NCI-H1105 treated with DMSO at 0.1 percent for 48 hours (cell line): ENCODE measurements at places on chromosomes 7 and 10.

- DNase-seq = no peak
These were observed 119.3 kb downstream of the WDFY4 start for GRCh38 chr10:48803801-48804584.

DNA sequence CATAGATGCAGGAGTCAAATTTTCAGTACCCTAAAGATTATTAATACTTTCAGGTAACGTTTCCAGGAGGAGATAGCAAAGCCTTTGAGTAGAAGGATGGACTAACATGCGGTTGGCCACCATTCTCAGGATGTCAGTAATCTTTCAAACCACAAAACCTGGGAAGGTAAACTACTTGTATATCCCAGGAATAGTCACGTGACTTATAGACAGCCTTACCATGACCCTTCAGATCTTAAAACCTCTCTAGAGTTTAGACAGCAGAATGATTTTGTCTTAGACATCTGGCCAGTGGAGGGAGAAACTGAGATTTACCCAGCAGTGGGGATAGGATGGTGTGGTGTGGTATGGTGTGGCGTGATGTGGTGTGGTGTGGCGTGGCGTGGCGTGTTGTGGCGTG, 447.8 kb upstream of the GALNT17 start:
- DNase-seq = no peak

GRCh38 chr7:93910076-93910994, 4.0 kb downstream of the GNGT1 start:
- DNase-seq = no peak

- peak; percentile 48 for DNase-seq
These were observed 57.9 kb downstream of the PRF1 start for GRCh38 chr10:70544431-70545340.

GRCh38 chr10:21638681-21639080, 104.6 kb downstream of the MLLT10 start:
- peak; percentile 52 for DNase-seq

GRCh38 chr10:89861584-89862301, 160.4 kb downstream of the KIF20B start:
- peak; percentile 7 for DNase-seq

- no peak for DNase-seq
These were observed 97.2 kb downstream of the GALNT17 start for GRCh38 chr7:71229148-71229547.

- no peak for DNase-seq
These were observed 28.9 kb upstream of the ELFN1 start for GRCh38 chr7:1641173-1641572.

DNA sequence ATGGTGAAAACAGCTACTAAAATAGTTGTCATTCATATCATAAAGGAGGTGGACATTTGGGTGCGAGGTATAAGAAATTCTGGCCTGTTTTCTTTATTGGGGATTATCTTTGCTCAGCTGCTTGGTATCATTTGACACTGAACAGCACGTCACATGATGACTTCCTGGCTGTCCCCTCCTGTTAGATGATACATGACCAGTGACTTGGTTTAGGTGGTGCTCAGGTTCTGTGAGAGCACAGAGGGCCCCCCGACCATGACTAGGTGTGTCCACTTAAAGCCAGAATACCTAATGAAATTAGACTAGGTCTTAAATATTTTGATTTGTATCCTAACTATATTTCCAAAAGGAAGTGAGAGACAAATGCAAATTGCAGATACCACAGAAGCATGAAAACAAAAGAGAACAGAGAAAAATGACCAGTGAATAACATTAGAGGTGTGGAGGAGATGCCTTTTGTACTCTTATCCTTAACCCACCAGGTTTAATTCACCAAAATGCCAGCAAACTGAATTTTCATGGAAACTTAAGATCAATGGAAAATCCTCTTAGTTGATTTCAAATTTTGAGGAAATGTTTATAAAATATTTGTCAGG, 50.6 kb upstream of the GJD4 start:
- DNase-seq = no peak

DNA sequence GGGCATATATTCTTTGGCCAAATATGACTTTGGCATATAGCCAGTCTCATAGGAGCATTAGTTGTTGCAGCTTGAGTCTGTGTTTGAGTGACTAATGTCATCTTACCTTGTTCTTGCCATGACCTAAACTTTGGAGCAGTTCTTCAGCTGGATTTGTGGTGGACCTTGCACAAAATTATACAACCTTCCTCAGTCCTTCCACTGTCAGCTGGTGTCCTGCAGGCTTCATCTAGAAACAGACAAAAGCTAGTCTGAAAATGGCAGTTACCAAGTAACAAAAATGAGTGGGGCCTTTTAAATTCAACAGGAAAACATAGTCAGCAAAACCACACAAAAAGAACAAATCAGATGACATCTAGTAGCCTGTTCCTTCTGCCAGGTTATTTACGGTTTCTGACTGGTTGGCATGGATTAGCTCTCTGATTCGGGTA, 59.5 kb upstream of the HECTD2 start:
- peak; percentile 15 for DNase-seq

DNA sequence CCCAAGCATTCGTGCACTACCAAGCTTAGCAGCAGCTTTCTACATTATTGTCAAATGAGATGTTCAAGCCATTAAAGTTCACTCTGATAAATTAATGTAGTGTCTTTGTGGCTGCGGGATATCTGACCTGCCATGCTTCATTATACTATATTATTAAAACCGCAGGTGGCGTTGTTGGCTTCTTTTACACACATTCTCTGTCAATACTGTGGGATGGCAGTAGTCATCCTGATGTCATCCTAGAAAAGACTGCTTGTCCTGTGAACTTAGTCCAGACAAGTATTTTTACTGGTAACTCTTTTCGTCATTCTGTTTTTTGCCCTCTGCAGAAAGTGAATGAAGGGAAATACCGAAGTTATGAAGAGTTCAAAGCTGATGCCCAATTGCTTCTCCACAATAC, 103.9 kb downstream of the ZMYND11 start:
- no peak for DNase-seq

DNA sequence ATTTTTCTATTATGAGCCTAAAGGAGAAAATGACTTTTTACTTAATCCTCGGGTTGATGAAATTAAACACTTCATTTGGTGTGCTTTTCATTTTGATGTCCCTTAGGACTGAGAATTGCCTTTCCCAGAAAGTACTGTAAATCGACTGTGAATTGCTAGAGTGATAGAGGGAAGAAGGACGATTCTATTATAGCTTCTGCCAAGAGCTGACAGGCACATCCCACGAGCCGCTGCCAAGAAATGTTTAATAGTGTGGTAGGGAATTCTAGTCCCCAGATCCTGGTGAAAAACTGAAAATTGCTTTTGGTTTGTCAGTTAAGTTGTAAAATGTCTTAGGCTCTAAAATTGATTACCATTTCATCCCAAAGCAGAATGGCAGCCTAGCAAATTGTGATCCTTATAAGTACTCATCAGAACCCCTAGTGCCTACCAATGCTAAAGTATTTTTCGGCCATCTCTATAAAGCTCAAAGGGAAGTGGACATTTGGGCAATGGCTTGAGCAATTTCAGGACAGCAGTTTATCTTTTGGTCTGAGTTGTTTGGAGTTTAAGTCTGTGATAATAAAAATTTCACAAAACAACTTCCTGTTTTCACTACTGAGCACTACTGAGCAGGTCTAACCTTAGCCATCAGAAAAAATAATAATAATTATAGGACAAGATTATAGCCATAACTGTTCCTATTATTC, 44.6 kb upstream of the HYCC1 start:
- DNase-seq = no peak

GRCh38 chr10:13651969-13652720, 65.4 kb downstream of the PRPF18 start:
- DNase-seq = no peak

DNA sequence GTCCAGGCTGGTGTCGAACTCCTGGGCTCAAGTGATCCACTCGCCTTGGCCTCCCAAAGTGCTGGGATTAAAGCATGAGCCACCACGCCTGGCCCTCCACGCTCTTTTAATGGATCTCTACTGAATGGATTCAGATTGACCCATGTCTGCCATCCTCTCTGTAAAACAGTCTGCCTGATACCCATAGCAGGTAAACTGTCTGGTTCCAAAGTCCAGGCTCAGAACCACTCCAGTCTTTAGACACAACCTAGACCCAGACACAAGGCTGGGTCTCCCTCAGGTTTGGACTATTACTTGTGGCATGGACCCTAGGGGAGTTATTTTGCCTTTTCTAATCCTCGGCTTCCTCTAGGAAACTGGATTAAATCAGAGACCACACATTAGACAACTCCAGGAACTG, 19.1 kb downstream of the HIP1 start:
- DNase-seq = no peak

DNA sequence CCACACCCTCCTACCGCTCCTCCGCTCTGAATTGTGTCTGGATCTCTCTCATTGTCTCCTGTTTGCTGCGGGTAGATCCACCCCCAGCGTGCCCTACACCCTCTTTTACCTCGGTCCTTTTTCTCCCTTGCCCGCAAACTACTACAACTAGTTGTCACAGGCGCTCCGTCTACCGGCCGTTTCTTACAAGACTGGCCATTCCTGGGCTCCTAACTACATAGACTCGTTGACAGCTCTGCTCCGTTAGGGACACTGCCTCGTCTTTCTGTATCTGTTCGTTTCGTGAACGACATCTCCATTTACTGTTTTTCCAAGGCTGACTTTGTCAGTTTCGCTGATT, 786 bp downstream of the TAF3 start:
- DNase-seq = no peak

- no peak for DNase-seq
These were observed 7.1 kb downstream of the ARPC1B start for GRCh38 chr7:99381664-99382075.

- no peak for DNase-seq
These were observed 174.9 kb downstream of the MGMT start for GRCh38 chr10:129641982-129642381.

- DNase-seq = no peak
These were observed 999.7 kb downstream of the NRG3 start for GRCh38 chr10:82874671-82875070.

DNA sequence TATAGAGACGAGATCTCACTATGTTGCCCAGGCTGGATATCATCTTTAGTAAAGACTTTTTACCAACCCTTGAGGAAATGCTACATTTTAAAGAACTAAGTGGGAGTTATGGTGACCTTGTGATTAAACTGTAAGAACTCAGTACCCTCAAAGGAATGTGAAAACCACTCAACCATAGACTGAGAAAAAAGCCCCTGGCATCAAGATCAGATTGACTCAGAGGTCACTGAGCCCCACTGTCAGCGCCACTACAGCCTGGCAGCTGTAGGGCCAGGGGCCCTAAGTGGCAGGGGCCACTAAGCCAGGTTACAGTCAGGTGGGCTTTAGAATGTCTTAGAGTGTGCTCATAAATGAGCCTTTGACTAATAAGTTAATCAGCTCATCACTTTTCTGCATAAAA, 55.9 kb downstream of the APBB1IP start:
- no peak for DNase-seq

- DNase-seq = no peak
These were observed 77.6 kb upstream of the LRRC4 start for GRCh38 chr7:128108641-128109423.

GRCh38 chr10:47146572-47146971, 153.4 kb upstream of the GDF10 start:
- no peak for DNase-seq

DNA sequence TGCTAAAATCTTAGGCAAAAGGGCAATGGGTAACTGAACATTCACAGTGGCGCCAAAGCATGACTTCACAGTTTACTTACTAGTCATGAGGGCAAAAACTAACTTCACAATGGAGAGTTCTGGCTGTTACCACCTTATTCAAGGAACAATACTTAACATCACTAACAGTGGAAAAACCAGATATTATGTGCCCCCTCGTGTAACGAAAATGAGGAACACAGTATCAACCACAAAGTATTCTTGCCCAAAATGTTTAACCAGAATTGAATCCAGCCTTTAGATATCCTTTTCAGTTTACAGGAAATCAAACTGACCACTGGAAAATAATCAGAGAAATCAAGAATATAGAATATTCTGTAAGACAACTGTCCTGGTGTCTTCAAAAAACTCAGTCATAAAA, 9.5 kb downstream of the C7orf25 start:
- DNase-seq = no peak

DNA sequence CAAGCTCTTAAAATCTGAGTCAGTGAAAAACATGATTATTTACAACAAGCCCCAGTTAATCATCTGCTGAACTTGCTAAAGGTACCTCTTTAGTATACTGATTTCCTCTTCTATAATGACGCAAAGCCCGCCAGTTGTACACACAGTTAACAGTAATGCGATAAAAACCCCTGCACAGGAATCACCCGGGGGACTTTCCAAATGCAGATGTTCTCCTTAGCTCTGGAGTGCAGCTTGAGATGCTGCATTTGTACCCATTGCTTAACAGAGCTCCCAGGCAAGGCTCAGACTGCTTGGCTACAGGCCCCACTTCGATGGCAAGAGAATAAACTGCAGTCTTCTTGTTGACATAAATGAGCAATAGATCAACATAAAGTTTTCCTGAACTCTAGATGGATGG, 279.6 kb upstream of the HGF start:
- no peak for DNase-seq

- DNase-seq = no peak
These were observed 521 bp downstream of the LIMK1 start for GRCh38 chr7:74083928-74084721.

DNA sequence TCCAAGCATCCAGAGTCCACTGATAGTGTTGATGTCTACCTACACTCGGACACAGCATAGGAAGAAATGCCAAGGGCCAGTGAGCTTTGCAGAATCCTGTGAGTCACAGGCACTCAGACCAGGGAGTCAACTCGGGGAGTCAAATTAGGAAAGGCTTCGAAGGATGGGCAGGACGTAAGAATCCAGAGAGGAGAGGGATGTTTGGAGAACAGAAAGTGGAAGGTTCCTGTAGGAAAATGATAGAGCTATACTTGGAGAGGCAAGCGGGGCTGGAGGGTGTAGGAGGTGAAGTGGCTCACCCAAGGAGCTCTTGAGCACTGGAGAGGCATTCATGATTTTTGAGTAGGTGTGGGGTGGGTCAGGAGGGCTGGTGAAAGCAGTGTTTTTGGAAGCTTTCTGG, 3.0 kb downstream of the ZYX start:
- no peak for DNase-seq

DNA sequence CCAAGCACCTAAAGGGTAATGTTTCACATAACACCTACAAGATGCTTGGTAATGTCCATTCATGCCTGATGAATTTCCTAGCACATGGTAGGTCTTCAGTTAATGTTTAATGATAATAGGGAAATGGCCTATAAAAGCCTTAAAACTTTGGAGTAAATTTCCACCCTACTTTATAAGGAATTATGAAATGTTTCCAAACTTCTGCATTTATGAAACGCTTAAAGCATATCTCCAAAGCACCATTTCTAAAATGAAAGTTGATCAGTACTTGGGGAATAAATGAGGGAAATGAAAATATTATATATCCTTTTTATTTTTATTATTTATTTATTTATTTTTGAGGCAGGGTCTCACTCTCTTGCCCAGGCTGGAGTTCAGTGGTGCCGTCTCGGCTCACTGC, 51.8 kb downstream of the INPP5F start:
- DNase-seq = no peak
